ENCODE measurements at places on chromosomes 5 and 9.

- DNase-seq = no peak
Observed at GRCh38 chr5:150587856-150588595, 52.4 kb upstream of the SYNPO start.

DNA sequence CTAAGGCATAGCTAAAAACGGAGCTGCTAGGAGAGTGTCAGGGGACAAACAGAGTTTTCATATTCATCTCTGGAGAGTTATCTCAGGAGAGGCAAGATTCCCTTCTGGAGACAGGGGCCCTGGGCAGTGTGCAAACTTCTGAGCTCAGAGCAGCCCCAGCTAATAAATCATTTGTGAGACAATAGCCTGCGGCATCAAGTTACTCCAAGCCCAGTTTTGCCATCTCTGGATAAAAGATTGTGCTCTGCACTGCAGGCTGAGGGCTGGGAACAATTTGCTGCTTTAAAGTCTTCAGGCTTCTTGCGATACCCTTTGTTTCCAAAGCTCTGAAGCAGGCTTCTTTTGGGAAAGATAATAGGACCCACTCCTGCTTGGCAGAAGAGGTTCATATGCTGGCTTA lies 164.3 kb upstream of the BRINP1 start:
- DNase-seq = no peak

- no peak for DNase-seq
Observed at GRCh38 chr5:62327138-62328053, 21.4 kb downstream of the KIF2A start.

- DNase-seq = no peak
Observed at GRCh38 chr5:66867618-66868322, 271.6 kb downstream of the MAST4 start.

GRCh38 chr9:30235564-30235963 lies 2148.9 kb upstream of the ACO1 start:
- no peak for DNase-seq

DNA sequence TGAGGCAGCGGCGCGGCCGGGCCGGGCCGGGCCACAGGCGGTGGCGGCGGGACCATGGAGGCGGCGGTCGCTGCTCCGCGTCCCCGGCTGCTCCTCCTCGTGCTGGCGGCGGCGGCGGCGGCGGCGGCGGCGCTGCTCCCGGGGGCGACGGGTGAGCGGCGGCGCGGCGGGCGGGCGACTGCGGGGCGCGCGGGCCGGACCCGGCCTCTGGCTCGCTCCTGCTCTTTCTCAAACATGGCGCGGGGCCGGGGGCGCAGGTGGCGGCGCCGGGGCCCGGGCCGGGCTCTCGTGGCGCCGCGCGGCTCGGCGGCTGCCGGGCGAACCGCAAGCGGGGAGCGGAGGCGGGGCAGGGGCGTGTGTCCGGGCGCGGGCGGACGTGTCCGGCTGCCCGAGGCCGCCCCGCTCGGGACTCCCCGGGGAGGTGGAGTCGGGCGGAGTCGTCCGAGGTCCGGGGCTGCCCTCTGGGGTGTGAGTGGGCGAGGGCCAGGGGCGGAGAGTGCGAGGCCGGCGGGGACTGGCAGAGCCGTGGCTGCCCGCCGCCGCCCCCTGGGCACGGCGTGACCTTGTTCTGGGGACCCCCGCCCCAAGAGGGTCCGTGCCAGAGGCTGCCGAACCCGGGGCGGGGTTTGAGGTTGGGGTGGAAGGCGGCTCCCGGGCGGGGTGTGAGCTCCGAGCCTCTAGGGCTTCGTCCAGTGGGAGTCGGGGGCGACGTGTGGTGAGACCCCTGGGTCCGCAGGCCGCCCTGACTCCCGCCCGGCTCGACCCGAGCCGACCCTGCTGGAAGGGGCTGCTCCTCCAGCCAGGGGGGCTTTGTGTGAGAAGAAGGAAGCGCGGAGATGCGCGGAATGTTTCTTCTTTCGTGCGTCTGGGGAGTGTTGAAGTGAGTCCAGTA lies 485 bp downstream of the TGFBR1 start:
- DNase-seq = peak; percentile 17

- no peak for DNase-seq
Observed at GRCh38 chr5:79512049-79512448, 1.9 kb downstream of the HOMER1 start.

DNA sequence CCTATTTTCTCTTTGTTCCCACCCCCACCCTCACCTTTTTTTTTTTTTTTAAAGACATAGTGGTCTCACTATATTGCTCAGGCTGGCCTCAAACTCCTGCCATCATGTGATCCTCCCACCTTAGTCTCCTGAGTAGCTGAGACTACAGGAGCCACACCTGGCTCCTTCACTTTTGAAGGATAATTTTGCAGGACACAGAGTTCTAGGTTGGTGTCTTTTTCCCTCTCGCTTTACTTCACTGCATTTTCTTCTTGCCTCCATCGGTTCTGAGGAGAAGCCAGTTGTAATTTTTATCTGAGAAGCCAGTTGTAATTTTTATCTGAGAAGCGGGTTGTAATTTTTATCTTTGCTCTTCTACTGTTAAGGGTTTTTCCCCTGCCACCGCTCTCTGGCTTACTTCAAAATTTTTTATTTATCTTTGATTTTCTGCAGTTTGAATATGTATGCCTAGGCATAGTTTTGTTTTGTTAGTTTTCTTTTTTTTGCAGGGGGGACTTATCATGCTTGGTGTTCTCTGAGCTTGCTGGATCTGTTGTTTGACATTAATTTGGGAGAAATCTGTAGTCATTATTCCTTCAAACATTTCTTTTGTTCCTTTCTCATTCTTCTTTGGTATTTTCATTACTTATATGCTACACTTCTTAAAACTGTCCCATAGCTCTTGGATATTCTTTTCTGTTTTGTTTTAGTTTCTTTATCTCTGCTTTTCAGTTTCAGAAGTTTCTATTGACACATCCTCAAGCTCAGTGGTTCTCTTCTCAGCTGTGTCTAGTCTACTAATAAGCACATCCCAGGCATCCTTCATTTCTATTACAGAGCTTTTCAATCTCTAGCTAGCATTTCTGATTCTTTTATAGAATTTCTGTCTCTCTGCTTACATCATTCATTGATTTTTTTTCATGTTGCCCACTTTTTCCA lies 148.2 kb upstream of the CHD1 start:
- DNase-seq = no peak

DNA sequence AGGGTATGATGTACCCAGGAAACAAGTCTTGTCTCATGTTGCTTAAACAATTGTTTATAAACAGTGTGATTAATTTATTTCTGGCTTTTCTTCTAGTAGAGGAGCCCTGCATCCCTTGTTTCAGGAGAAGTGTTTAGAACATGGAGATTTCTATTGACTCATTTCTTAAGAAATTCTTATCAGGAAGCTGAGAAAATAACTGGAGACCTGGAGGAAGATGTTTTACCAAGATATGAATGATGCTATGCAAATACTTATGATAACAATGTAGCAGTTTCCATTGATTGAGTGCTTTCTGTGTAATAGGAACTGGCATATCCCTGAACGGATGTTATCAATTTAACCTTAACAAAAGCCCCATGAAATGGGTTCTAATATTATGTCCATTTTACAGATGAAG lies 108.6 kb downstream of the FBXO38 start:
- no peak for DNase-seq

- DNase-seq = no peak
Observed at GRCh38 chr5:174503461-174504265, 220.7 kb upstream of the MSX2 start.

DNA sequence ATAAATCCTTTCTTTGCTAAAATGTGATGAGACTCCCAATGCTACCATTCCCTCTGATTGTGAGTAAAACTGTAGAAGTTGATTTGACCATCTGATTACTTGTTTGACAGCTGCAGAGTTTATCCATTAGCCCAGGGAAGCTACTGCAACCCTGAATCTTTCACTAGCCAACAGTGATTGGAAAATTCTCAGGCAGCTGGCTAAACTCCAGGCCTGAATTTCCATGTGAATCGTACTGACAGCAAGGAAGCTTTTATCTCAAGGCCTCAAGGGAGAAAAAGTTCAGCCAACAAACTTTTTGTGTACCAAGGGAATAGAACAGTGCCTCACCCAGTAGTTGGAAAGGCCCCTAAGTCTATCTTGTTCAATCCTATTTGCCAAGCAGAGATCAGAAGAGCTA lies 246.7 kb upstream of the TRPM3 start:
- no peak for DNase-seq

GRCh38 chr9:29212397-29213387 lies 1639.4 kb upstream of the C9orf72 start:
- DNase-seq = no peak

DNA sequence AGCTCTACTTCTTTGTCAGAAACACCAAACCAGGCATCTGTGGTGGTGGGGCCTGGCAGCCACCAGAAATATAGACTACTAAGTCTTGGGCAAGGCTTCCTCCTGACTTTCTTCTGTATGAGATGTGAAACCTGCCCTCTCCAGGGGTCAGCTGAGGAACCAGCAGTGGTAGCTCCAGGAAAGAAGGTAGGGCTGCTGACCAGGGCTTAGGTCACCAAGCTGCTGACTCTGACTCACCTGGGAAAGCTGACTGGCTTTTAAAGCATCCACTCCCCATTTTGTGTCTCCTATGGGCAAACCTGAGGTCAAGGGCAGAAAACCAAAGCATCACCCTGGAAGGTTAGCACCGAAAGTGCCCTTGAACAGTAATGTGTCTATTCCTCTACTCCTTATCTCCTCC lies 10.4 kb upstream of the SH3TC2 start:
- DNase-seq = no peak

DNA sequence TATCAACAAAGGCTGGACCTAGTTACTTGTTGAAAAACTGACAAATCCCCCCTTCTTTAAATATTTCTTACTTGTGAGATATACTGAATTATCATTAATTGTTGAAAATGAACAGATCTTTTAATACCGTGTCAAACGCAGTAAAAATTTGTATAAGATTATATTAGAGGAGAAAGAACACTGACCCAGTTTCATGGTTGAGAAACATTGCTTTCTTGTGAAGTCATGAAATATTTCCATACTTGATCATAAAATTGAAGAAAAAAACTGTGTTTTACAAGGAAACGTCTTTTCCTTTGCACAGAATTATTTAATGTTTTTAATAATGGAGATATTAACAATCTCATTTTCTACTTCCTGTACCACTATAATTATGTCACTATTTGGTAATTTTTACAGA lies 45.8 kb downstream of the MOCS2 start:
- DNase-seq = no peak

- DNase-seq = no peak
Observed at GRCh38 chr9:109001275-109001676, 12.0 kb downstream of the CTNNAL1 start.

DNA sequence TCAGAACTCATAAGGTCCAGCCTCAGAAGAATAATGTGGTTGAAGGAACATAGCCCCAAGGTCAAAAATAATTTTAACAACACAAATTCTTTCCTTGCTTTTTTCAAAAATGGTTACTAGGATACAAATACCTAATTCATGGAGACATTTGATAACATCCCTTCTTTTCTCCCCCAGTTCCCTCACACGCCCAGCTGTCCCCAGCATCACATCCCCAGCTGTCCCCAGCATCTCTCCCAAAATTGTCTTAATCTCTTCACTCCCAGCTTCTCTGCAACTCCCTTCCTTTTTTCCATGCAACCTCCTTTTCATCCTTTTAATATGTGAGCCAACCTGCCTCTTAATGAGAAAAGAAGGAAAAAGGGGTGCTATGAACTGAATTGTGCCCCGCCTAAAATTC lies 77.8 kb downstream of the FSTL4 start:
- DNase-seq = no peak

DNA sequence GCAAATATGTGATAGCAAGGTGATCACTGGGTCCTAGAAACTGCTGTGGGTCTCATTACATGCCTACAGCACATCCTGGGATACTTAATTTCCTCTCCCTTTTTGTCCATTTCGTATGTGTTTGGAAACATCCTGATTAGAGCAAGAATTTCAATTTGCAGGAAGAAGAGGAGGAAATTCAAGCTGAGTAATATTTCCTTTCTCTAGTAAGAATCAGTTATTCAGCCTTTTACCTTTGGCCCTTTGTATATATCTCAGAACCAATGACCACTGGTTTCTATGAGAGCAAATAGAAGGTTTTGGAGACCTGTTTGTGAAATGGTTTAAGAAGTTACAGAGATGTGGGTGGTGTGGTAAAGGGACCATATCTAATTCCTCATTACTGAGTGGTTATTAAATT lies 171.6 kb downstream of the RMI1 start:
- DNase-seq = no peak

- no peak for DNase-seq
Observed at GRCh38 chr9:129175825-129176633, 2.0 kb downstream of the IER5L start.

DNA sequence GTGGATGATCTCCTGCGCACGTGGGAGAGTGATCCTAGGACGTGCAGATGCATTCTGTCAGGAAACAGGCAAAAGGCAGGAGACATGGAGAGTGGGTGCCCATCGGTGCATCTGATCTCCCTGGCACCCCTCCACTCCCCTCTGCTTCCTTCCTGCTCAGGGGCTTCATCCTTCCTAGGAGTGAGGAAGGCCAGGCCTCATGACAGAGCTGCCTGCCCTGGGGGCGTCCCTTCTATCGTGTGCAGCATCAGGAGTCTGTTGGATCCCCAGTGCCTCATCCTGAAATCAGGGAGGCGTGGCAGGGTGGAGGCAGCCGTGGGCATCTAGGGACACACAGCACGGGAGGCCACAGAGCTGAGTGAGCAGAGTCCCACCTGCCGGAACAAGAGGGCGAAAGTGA lies 30.1 kb downstream of the UBE2QL1 start:
- DNase-seq = no peak

GRCh38 chr9:90301277-90301653 lies 341.4 kb downstream of the DIRAS2 start:
- DNase-seq = no peak

DNA sequence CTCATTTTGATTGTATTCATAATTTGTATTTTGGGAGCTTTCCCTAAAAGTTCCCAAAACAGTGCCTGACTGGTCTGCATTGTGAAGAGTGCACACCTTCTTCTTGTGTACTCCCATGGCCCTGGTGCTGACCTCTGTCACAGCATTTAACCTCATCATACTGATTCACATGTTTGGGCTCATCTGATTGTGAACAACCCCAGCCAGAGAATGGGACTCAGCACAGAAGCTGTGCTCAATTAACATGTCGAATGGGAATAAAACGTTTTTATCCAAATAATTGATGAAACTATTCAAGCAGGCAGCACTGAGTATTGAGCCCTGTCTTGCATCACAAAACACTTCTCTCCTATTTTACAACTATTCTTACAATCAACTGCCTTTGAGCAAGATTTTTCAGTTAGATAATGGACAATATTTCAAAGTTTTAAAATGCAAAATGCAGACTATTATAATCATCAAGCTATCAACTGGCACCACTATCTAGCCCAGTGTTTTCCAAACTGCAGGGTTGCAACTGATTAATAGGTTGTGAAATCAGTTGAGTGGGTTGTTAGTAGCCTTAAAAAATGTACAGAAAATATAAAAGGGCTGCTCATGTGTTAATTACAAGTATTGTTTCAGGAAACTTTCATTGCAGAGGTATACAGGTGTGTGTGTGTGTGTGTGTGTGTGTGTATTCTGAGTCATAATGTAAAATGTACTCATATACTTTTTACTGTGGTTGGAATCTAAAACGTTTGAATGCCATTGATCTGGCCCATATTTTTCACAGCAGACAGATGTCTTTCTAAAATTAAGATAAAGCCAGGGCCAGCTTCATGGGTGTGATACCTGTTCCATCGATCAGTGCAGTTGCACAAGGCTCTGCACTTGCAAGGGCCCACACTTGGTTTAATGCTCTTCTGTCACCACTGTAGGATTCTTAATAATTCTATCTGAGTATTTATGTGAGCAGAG lies 190.5 kb downstream of the PIK3R1 start:
- no peak for DNase-seq

- no peak for DNase-seq
Observed at GRCh38 chr9:133494636-133495326, 15.9 kb upstream of the SLC2A6 start.

GRCh38 chr5:14615365-14615764 lies 33.8 kb downstream of the OTULINL start:
- DNase-seq = no peak
